Uterus (tissue), 4 donors: ENCODE measurements at places on chromosomes 6 and 20.

- no peak for DNase-seq
Measured at GRCh38 chr6:111959766-111960165, 86.5 kb upstream of the FYN start.

GRCh38 chr6:107632381-107633136 lies 142.6 kb downstream of the SOBP start:
- DNase-seq, result no peak

DNA sequence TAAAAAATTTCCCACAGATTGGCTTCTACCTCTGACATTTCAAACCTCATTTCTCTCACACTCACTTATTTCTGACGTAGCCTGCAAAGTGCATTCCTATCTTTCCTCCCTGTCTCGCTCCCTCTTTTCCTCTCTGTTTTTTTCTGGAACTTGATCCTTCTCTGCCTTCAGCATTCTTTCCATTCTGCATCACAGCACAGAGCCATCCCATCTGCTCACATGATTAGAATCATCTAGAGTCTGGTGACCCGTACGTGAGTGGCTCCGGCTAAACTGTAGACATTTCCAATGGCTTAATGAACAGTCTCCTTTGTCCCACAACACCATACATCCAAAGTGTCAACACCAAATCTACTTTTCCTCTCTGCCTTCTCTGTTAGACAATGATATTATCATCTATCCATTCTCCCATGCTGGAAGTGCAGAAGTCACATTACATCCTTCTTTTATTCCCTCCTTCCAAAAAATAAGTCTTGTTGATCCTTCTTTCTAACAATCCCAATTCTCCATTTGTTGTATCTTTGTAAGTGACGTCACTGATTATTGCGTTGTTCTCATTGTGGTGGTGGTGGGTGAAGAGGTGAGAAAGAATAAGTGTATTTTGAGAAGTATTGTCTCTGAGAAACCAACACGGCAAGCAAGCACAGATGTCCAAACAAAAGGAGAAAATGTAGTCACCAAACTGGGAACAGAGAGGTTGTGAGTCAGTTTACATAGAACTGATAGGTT lies 41.6 kb downstream of the OPRM1 start:
- no peak for DNase-seq

DNA sequence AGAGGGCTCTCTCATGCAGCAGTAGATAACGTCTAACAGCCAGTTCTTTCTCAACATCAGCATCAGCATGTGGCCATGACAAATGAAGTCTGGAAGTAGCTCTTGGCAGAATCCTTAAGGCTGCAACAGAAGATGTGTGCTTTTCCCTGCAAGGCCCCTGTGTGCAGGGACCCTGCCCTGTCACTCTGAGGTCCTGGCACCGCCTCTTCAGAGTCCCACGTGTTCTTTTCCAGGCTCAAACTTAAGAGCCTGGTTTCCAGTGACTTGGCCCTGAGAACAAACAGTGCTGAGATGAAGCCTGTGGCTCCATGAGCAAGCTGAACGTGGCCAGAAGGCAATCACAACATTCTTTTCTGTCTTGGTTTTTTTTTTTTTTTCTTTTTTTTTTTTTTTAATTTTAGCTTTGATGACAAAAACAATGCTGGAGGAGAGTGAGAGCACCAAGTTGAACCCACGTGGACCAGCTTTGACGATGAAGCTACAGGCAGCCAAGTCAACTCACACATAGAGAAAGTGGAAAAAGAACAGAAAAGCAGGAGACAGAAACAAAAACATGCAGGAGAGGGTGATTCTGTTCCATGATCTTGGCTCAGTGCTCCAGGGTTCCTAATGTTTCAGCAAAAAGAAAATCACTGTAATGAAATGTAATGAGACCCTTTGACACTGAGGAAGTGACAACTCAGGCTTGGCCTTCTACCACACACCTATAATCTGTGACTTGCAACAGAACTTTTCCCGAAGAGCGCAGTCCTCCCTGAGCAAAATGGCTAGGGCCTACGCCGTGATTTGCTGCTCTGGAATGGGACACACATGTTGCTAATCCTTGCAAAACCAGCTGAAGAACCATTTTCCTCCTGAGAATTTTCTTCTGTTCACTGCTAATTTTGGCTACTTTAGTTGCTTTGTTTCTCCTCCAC lies 86.1 kb downstream of the FOXC1 start:
- no peak for DNase-seq

- DNase-seq, result no peak
Measured at GRCh38 chr6:134821397-134821796, 128.5 kb downstream of the ALDH8A1 start.

GRCh38 chr20:1302685-1303541 lies 26.0 kb downstream of the SDCBP2 start:
- DNase-seq, result no peak

- DNase-seq, result no peak
Measured at GRCh38 chr6:88545991-88546390, 379.8 kb upstream of the CNR1 start.

DNA sequence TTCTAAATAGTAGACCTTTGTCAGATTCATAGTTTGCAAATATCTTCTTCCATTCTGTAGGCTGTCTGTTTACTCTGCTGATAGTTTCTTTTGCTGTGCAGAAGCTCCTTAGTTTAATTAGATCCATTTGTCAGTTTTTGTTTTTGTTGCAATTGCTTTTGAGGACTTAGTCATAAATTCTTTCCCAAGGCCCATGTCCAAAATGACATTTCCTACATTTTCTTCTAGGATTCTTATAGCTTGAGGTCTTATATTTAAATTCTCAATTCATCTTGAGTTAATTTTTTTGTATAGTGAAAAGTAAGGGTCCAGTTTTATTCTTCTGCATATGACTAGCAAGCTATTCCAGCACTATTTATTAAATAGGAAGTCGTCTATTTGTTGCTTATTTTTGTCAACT lies 287.0 kb downstream of the PACRG start:
- DNase-seq, result no peak

DNA sequence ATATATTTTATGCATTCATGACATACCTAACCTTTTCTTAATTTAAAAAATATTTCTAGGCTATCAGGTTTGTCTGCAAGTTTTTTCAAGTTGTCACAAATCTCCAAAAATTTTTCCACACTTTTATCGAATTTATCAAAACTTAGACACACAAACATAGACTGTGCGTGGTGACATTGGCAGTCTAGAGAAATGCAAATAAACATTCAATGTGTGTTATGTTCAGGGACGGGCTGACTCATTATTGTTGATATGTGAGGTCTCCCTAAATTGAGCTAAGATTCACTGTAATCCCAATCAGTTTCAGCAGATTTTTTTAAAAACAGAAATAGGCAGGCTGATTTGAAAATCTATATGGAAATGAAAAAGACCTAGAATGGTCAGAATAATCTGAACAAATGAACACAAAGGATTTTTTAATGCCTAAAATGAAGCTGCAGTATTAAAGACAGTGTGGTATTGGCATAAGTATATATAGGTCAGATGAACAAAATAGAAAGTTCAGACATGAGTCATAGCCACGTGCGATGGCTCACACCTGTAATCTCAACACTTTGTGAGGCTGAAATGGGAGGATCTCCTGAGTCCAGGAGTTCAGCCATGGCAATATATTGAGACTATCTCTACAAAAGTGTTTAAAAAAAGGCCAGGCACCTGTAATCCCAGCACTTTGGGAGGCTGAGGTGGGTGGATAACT lies 19.2 kb downstream of the BLTP3A start:
- no peak for DNase-seq

DNA sequence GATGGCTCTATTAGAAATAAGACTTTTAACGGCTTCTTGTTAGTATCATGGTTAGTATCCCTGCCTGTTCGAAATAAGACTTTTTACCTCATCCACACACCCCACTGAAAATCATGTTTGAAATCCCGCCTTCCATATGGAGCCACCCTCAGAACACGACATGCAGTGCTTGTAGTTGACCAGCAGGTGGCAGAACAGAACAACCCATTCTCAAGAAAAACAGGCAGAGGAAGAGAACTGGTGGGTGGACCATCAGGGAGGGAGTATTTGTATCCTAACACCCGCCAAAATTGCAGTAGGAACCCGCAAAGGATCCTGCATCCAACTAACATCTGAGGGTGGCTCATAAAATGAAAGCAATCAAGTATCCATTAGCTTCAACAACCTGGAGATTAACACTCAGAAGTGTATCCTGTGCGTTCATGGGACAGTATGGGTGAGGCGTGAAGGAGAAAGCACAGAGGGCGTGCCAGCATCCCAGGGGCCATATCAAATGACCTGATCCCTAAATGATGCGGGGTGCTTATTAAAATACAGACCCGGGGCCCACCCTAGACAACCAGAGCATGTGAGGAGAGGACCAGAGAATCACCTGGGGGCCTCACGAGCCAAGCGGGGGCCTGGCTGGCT lies 89.6 kb upstream of the NHSL1 start:
- peak; percentile 55 for DNase-seq

DNA sequence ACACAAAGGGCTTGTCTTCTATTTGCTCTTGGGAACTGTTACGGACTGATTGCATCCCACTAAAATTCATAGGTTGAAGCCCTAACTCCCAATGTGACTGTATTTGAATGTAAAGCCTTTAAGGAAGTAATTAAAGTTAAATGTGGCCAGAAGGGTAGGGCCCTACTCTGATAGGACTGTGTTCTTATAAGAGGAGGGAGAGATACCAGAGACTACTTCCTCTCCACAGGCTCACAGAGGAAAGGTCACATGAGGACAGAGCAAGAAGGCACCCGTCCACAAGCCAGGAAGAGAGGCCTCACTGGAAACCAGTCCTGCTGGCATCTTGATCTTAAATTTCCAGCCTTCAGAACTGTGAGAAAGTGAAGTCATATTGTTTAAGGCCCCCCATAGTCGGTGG lies 211.9 kb downstream of the CDH26 start:
- DNase-seq, result no peak

GRCh38 chr6:124445581-124445980 lies 516.7 kb upstream of the RNF217 start:
- no peak for DNase-seq

DNA sequence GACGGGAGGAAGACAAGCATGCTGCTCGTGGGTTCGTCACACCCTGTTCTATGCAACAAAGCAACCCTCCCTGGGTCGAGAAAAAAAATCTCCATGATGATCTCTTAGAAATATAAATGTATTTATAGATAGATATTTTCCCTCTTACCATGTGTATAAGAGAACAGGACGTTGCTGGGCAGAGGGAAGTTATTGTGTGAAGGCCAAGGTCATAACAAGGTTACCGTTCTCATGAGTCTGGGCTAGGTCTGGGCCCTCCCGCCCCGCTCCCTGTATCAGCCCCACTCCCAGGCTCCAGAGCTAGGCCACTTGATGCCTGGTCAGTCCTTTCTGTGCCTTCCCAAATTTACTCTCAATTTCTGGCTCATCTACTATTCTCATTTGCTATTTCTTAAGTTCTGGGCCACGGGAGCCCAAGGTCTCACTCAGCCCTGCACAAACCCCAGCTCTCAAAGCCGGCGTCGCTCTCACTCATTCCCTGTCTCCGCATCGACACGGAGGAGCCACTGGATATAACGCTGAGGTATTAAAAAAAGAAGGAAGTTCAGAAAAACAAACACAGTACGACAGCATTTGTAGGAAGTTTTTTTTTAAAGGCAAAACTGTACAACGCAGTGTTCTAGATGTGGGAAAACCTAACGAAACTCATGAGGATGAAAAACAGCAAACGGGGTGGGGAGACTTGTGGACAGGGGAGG lies 96.8 kb downstream of the PSMG4 start:
- DNase-seq, result peak; percentile 41

DNA sequence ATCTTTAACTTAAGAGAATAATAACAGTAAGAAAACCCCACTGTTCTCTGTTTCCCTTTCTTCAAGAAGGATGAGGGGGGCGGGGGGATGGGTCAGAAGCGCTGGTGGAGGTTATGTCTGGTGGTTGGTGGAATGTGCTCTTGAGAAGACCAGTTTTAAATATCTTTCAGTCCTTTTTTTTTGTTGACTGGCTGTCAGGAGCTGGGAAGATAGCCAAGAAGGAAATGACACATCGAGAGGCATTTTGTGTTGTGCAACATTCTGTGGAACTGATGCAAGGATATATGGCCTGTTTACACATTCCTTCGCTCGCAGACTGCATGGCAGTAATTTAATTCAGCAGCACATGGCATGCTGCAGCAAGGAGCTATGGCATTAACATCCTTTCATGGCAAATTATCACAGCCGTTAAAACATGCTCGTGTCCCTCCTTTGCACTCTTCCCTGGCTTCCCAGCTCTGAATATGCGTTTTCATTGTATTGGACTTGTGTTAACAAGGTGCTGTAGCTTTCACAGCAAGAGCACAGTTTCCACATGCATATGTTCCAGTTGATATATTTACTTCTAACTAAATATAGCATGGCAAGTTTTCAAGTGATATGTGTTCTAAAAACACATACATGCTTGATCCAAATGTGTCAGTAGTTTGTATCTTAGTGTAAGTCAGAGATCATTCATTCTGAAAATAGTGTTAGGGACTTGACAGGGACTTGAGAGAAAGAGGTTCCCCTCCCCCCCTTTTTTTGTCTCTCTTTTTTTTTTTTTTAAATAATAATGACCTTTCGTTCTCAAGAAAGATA lies 68.2 kb upstream of the SUPT3H start:
- DNase-seq, result peak; percentile 71

DNA sequence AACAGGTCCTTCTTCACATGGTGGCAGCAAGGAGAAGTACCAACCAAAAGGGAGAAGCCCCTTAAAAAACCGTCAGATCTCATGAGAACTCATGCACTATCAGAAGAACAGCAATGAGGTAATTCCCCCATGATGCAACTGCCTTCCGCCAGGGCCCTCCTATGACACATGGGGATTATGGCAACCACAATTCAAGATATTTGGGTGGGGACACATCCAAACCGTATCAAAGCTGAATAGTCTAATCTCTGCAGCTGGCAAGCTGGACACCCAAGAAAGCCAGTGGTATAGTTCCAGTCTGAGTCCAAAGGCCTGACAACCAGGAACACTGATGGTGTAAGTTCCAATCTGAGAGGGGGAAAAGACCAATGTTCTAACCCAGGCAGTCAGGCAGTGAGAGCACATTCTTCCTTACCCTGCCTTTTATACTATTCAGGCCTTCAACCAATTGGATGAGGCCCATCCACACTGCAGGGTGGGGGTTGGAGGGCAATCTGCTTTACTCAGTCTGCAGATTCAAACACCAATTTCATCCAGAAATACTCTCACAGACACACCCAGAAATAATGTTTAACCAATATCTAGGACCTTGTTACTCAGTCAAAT lies 17.9 kb upstream of the CNKSR3 start:
- no peak for DNase-seq

DNA sequence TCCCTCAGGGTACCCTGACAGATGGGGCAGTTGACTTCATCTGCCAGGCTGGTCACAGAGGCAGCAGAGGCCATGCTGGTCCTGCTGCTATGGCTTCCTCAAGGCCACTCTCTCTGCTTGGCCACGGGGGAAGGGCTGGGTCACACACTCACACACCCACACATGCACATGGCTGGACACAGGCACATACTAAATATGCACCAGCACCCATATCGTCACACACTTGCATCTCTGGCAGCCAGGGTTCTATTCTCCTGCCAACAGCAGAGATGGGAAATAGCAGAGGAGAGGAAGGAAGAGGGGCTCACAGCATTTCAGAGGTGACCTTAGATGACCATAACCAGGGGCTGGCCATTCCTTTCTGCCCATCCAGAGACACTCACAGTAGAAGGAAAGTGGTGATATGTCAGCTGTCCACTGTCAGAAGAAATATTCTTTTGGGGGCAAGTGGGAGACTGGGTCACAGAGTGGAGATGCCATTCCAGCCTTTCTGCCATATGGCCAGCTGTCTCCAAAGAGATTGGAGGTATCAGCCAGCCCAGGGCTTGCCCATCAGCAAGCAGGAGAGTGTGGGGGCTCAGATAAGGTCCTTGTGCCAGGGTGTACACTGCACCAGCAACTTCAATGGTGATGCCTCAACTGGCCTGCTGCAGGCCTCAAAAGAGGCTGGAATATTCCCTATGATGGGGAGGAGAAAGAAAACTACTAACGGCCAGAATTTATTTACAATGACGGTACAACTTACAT lies at the start of gene TRIM10:
TSS of gene TRIM10 (minus strand) at position 427 of the 747 bp plus-strand sequence. CDS start at position 74, 353 bp downstream.
- no peak for DNase-seq
